ENCODE measurements at places on chromosomes 7 and 10.

DNA sequence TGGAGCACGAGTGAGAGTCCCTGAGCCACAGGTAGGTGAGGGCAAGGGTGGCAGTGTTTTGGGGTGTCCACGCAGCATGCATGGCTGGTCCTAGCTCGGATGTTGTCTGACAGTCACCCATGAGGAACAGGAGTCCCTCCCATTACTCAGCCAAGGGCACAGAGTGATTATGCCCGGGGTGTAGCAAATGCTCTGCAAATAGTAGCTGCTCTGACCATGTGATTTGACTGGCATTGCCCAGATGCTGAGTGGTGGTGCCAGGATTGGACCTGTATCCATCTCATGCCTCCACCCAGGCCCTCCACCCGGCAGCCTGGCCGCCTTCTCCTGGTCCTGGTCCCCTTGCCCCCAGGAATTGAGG lies 150.8 kb downstream of the GRK5 start:
- no peak for DNase-seq

DNA sequence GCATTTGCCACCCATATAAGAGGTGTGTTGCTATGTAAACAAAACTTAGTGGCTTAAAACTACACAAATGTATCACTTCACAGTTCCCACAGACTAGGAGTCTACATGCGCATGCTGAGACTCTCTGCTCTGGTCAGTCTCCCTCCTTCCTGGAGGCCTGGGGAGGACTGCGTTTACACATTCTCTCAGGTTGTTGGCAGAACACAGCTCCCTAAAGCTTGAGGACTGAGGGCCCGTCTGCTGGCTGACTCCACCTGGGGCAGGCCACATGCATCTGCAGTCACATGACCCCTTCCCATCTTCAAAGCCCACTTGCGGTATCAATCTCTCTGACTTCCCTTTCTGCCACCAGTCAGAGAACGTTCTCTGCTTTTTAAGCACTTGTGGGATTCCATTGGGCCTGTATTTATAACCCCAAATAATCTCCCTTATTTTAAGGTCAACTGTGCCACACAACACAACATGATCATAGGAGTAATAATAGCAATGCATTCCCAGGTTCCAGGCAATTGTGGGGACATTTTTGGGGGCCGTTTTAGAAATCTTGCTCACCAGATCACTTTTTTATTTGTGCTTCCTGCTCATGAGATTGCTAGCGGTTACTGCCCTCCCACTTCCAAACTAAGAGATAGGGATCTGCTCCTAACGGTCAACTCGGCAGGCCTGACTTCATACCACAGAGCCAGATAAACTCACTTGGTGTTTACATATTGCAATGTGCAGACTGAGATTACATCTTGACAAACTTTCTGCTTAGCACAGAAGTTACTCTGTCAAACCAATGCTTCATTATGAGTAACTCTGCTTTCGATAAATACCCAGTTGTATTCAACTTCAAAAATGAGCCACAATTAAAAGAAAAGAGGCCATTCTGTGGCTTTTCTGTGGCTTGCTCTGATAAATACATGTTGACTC lies 96.3 kb downstream of the ALOX5 start:
- DNase-seq, result no peak

DNA sequence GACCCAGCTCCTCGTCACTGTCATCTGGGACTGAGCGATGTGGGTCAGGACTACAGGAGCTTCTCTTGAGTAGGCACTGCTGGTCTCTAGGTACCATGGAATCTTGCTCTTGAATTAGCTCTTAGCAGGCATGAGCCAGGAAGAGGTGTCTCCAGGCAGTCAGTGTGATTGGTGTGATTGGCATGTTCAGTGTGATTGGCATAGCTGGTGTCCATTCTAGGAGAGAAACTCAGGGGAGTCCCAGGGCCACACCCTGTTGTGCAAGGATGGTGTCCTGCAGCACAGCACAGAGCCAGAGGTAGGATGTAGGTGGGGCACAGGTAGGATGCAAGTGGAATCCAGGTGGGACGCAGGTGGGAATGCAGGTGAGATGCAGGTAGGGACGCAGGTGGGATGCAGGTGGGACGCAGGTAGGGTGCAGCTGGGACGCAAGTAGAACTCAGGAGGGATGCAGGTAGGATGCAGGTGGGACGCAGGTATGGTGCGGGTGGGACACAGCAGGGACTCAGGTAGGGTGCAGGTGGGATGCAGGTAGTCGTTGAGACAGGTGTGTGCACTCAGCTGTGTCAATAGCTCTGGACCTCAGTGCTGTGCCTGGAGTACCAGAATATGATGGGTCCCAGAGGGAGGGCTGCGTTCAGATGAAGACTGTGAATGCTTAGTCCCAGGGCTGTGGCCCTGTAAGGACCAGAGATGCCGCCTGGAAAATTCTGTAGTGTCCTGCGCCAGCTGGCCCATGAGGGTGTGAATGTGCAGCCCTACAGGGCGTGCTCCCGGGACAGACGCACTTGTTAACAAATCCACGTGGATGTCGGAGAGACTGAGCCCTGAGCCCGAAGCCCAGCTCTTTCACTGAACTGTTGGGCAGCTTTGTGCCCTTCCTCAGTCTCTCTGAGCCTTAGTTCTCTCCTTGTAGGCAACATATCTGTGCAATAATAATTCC lies 248.2 kb upstream of the PITRM1 start:
- no peak for DNase-seq

DNA sequence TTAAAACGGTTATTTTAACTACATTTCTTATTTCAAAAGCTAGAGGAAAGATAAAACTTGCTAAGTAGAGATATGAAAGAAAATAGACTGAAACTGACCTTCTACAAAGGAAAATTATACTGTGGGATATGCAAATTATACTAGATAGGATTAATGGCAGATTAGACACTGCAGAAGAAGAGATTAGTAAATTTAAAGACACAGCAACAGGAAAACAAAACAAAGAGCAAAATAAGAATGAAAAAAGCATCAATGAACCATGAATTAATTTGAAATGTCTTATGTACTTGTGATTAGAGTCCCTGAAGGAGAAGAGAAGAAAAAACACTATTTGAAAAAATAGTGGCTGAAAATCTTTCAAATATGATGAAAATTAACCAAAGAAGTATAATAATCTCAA lies 52.3 kb downstream of the RNF32 start:
- no peak for DNase-seq

DNA sequence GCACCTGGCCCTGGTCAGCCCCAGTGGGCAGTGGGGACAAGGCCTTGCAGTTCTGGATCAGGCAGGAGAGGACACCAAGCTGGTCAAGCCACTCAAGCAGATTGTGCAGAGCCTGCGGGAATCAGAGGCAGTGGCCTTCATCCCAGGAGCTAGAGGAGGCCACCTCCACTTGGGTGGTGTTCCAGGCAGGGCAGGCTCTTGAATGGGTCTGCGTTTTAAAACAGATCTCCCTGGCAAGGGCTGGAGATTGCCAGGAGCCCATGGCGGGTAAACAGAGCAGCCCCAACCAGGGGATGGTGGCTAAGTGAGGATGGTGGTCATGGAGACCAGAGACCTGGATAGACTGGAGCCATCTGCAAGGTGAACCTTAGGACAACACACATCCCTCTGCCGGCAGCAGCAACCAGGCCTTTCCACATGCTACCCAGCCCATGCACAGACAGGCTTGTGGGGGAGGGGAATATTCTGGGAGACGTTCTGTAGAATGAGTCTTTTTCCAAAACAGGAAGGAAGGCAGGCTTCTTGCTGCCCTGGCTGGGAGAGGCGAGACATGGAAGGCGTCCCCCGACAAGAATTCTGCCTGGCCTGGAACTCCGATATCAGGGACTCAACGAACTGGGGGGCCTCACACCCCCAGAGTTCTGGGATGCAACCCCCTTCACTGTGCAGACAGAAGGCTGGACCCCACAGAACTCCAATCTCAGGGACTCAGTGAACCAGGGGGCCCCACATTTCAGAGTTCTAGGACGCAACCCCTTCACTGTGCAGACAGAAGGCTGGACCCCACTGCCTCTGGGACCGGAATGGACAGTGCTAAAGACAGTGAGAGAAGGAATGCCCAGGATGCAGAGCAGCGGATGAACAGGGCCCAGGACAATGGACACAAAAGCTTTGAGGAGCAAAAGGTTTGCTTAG lies 264.8 kb downstream of the PTPRN2 start:
- no peak for DNase-seq

DNA sequence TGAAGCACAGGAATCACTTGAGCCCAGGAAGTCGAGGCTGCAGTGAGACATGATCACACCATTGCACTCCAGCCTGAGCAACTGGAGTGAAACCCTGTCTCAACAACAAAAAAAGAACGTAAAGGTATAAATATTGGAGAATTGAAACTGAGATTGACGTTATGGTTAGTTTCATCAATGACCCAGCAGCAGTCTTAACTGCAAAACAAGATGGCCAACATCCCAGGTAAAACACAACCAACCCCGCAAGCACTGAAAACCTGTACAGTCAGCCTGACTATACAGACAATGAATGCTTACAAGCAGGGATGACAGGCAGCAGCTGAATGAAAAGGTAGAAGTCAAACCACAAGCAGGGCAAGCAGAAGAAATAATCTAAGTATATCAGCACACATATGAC lies 34.7 kb downstream of the WAPL start:
- DNase-seq, result no peak

DNA sequence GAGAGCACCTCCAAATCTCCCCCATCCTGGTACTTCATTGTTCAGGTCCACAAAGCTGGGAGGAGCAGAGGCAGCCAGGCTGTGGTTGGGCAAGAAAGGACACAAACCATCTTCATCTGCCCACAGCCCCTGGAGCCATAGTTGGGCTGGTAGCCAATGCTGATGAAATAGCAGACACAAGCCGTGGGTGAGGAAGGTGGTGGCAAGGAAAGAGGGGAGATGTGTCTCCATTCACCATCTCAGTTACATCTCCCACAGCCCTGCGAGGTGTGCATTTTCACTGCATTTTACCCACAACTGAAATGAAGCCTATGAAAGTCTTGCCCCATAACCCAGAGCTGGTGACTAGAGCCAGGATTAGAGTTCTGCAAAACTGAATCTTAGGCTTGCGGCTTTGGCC lies 35.0 kb downstream of the PIK3AP1 start:
- DNase-seq, result no peak
